SIG-M5 (cell line): ENCODE measurements at places on chromosomes 11 and 22.

DNA sequence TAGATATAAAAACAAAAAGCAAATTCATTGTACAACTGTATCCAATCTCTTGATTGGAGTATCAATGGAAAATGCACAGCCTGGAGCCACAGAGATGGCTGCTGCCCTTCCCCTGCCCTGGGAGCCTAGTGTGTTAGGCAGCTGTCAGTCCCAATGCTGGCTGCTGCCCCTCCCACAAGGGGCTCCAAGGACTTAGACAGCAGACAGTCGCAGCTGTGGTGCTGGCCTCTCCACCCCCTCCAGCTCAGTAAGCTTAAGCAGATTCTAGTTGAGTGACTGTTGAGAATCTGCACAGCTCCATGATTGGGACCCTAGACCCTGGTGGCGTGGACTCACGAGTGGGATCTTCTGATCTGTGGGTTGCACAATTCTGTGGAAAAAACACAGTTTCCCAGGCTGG, 1511.2 kb downstream of the FAM181B start:
- DNase-seq: no peak

GRCh38 chr22:36659762-36660509, 43.6 kb downstream of the CACNG2 start:
- DNase-seq: no peak

DNA sequence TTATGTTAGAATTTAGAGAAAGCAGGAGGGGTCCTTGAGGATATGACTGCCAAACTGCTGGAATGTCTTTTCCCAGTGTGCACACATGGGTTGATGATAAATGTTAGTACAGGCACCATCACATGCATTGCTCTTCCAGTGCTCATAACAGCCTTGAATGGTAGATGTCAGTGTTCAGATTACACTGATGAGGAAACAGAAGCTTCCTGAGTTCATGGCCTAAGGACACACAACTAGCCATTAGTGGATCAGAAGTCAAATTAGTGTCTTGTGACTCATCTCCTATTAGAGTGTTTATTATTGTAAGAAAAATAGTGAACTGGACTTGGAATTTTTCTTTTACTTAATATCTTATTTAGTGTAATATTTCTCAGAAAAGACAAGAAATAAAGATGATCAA, 241.5 kb downstream of the DDX10 start:
- no peak for DNase-seq

DNA sequence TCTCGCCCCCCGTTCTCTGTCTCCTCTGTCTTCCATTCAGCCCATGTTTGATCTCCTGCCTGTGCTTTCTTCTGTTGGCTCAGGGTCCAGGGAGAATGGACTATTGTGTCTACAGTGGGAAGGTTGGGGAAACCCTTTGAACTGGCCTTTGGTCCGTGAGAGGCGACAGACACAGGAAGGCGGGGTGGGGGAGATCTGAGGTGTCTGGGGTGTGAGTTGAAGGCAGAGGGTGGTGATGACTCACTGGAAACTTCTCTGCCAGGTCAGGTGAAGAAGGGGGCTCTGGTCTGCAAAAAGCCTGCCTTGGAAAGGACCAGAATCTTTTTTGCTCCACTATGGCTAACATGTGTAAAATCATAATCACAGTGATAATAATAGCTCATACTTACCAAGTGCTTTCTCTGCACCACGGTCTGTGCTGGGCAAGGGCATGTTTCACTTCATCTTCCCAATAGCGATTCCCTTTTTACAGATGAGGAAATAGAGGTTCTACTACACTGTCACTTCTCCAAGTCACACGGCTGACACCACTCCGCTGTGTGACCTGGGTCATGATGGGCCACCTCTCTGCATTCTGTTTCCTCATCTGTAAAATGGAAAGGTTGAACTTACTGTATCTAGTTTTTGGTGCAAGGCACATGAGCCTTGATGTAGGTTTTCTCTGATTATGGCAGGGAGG, 99.8 kb upstream of the ALX4 start:
- DNase-seq: no peak

- no peak for DNase-seq
These were observed 32.7 kb downstream of the TBC1D22A start for GRCh38 chr22:46795140-46795539.

GRCh38 chr11:32310214-32310601, 125.1 kb downstream of the WT1 start:
- no peak for DNase-seq

DNA sequence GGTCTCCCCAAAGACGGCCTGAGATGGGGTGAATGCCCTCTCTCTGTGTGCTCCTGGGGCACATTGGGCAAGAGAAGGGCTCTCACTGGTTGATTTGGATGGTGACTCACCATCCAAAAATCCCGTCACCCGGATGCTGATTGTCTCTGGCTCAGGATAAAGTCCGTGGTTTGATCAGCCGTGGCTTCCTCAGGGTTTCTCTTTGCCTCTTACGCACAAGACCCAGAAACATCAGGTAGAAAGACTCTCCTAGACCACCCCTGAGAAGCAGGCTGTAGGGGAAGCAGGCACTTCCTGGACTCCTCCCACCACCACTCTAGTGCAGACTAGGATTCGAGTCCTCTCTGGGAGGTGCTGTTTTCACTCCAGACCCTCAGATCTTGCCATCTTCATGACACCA, 176.1 kb upstream of the NCAM1 start:
- DNase-seq: no peak

DNA sequence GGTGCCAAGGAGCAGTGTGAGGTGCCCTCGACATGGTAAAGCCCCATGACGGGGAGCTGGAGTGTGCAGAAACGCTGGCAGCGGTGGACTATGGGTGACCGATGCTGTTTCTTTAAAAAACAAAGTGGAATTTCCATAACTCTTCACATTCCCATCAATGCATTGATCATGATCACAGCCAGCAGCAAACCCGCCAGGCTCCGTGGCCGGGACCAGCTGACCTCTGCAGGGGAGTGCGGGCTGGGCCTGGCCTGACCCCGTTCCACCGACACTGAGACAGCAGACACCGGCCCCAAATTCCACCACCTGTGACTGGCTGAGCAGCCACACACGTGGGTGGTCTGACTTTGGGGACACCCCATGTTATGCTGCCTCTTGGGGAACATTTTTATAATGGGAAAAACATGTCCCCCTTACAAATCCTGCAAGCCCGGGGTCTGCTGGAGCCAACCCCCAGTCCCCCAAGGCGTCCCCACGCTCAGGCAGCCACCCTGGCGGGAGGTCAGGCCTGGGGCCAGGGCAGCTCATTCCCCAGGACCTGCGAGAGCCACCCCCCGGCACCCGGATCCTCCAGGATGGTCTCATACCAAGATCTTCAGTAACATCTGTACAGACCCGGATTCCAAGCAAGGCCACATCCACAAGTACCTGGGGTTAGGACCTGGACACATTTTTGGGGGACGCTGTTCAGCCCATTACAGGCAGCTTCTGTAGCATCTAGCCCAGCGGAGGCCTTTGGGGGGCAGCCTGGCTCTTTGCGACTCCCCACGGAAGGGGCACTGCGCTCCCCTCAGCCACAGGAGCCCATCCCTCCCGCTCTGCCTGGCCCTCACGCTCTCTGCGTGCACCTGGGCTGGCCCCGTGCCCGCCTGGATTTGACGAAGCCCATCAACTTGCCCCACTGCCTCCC, 20.6 kb downstream of the OSBPL5 start:
- DNase-seq: no peak

GRCh38 chr11:11798586-11799438, 43.0 kb upstream of the USP47 start:
- DNase-seq: no peak

DNA sequence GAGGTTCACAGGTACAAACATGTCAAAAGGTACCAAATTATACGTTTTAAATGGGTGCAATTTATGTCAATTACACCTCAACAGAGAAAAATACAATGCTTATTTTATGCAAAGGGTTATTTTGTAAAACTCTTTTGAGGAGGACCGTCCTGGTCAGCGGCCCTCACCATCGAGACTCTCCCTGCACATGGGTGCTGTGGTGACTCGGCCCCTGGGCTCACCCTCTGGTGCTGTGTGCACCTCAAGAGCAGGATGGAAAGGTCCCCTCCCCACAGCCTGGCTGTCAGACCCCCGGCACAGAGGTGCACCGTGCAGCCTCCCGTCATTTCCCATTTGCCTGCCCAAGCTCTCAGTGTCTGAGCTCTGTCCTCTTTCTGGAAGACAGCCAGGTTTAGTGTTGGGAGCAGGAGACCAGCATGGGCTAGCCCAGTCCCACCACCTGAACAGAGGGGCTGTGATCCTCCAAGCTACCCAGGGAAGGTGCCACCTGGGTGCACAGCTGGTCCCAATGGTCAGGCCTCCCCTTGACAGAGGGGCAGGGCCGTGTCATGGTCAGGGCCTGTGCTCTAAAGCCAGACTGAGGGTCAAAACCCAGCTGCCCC, 41.8 kb upstream of the PRODH start:
- no peak for DNase-seq

GRCh38 chr11:115408036-115408921, 95.9 kb downstream of the CADM1 start:
- DNase-seq: no peak

GRCh38 chr11:76672431-76673175, 2.1 kb upstream of the LRRC32 start:
- DNase-seq: no peak

DNA sequence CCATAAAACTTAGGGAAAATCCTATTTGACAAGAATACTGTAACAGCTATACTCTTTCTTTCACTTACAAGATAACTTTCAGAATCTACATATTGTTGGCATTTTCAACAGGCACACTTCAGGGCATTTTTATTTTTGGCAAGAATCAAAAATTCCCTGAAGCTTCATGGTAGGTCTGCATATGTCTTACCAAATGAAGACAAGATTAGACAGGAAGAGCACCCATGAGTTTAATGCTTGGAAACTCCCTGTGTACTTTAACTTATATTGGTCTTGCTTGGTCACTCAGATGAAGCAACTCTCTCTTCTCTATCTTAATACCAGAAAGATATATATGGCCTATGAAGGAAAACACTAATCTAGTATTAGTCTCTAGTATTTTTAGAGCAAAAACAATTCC, 137.7 kb downstream of the ATG16L2 start:
- DNase-seq: no peak

DNA sequence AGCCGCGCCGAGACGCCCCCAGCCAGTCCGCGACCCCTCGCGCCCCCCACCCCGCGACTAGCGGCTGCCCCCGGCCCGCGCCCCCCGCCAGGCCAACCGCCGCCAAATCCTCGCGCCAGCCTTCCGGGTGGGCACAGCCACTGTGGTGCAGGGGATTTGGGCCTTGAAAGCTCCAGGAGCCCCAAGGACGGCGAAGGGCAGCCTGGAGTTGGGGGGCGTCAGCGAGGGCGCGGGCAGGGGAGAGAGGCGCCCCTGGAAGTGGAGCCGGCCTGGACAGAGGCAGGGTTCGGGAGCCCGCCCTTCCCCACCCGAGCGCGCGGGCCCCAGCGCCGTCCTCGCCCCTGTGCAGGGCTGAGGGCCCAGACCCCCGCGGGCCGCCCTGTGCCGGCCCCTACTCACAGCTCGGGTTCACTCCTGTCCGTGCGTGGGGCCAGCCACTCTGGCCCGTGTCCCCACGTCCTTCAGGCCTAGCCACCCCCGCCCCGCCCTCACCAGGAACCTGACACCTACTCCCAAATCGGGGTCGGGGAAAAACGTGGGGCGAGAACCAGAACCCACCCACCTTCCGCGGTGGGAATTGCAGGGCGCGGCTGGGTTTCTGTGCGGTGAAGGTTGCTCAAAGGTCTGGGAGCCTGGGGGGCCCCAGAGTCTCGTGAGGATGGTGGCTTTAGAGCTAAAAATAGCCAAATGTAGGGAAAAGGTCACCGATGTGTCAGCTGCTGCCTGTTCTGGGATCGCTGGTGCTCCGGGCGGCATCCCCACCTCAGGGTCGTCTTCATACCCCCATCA, at the start of gene CPT1B:
CPT1B (minus strand) TSS at position 441 of the 789 bp plus-strand sequence. CDS start 512 bp downstream, outside the sequence.
- DNase-seq: no peak

- DNase-seq: no peak
These were observed 67.4 kb upstream of the PRDM11 start for GRCh38 chr11:45079075-45079444.

DNA sequence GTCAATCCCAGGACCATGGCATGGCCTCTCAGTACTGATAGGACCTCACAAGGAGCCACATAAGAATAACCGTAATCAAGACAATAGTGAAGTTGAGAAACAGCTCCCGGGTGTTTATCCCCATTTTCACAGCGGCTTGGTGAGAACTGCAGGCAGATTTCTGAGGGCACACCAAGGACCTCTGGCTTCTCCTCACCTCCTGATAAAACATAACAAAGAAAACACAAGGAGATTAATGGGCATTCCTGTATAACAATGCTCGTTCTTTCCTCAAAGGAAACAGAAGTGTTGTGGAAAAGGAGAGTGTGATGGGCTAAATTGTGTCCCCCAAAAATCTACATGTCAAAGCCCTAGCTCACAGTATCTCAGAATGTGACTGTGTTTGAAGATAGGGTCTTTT, 4.0 kb downstream of the SLN start:
- no peak for DNase-seq

GRCh38 chr22:19664951-19665783, 49.1 kb upstream of the SEPTIN5 start:
- DNase-seq: no peak

DNA sequence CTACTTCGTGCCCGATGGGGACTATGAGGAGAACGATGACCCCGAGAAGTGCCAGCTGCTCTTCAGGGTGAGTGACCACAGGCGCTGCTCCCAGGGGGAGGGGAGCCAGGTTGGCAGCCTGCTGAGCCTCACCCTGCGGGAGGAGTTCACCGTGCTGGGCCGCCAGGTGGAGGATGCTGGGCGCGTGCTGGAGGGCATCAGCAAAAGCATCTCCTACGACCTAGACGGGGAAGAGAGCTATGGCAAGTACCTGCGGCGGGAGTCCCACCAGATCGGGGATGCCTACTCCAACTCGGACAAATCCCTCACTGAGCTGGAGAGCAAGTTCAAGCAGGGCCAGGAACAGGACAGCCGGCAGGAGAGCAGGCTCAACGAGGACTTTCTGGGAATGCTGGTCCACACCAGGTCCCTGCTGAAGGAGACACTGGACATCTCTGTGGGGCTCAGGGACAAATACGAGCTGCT, 751 bp downstream of the FIBIN start:
- no peak for DNase-seq

DNA sequence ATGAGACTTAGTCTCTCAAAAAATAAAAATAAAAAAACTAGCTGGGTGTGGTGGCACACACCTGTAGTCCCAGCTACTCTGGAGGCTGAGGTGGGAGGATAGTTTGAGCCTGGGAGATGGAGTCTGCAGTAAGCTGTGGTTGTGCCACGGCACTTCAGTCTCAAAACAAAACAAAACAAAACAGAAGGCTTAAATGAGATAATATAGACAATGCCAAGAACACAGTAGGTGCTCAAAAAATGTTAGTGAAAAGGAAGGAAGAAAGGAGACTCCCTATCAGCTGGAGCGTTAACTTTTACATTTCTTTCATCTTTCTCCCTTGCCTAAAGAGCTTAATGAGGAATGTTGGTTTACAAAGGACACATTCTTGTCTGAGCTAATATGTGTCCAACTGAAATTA, 4.1 kb upstream of the ASCC2 start:
- DNase-seq: no peak

DNA sequence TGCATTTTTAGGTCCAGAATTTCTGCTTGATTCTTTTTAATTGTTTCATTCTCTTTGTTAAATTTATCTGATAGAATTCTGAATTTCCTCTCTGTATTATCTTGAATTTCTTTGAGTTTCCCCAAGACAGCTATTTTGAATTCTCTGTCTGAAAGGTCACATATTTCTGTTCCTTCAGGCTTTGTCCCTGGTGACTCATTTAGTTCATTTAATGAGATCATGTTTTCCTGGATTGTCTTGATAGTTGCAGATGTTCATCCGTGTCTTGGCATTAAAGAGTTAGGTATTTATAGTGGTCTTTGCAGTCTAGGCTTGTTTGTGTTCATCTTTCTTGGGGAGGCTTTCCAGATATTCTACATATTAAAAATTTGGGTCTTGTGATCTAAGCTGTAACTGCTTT, 694.8 kb upstream of the CCDC179 start:
- no peak for DNase-seq
